ENCODE measurements at places on chromosomes 12 and 14. TPM values are rescaled to one million over a fixed set of nuclear protein-coding genes. Genes with fewer than 3 reads are reported as not detected.
A peak's percentile ranks its signal among the peaks of the same experiment; 100 is the strongest.

PPP1R36 gene
- total RNA-seq: 0.40 TPM

ADAM21 gene
- total RNA-seq: 0.17 TPM

GDF3 gene
- not detected for total RNA-seq

SRGAP1 gene
- 28.3 TPM for total RNA-seq

RNU4-1 gene
- 3,670 TPM for total RNA-seq

GALNT16 gene
- 2.5 TPM for total RNA-seq

FBLN5 gene
- 0.39 TPM for total RNA-seq

DIO2 gene
- 0.38 TPM for total RNA-seq

DNA sequence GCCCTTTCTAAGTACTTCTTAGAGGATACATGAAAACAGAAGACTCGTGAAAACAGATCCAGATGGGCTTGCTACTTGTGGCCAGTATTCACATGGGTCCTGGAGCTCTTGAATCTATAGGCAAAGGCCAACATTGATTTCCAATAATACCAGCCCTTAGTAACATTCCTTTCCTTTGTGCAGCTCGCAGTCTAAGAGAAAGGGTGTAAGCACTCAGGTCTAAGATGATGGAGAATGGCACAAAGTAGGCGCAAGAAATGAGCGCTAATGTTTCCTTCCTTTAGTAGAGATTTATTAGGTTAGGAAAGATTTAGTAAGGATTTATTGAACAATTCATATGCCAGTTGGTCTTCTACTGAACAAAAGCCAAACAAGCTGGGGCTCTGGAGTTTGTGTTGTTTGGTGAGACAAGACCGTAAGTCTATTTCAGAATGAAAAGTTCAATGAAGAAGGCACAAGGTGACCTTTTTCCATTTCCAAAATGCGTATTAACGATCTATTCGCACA lies 525 bp downstream of the RNU6-8 start:
- DNase-seq: no peak

DNA sequence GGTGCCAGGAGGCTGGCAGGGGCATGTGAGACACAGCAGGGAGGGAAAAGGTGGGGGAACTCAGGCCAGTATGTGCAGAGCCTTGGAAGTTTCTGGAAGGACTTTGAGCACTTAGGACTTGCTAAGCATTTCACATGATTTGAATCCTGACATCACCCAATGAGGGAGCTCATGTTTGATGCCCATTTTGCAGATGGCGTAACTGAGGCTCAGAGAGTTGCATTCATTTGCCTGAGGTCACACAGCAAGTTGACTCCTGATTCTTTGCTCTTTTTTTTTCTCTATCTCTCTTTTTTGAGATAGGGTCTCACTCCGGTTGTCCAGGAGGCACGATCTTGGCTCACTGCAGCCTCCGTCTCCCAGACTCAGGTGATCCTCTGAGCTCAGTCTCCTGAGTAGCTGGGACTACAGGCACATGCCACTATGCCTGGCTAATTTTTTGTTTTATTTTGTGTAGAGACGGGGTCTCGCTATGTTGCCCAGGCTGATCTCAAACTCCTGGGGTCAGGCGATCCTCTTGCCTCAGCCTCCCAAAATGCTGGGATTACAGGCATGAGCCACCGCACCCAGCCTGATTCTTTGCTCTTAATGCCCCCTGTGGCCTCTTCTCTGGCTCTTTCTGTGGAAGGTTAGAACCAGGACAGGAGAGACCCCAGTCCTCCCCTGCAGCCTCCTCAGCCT lies 246.1 kb downstream of the RBM19 start:
- DNase-seq: no peak

GRCh38 chr14:71190770-71191374 lies 283.6 kb downstream of the PCNX1 start:
- DNase-seq: no peak

DNA sequence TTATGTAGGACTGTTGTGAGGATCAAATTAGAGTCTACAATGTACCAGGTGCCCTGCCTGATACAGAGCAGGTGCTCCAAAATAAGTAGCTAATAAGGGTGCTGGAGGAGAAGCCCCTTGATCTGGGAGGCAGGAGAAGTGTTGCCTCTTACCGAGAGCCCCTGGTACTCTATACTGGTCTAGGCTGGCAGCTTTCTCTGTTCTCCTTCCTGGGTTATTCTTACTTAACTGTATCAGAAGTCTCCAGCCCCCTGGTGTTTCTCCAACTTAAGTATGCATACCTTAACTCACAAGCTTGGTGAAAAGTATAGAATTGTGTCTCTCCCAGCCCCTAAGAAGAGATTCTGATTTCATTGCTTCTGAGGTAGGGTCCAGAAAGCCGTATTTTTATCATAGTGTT lies 254.9 kb downstream of the LRIG3 start:
- DNase-seq: no peak

- no peak for DNase-seq
Observed at GRCh38 chr14:89085737-89086382, 261.4 kb downstream of the TTC8 start.

GRCh38 chr14:33602396-33602795 lies 348.5 kb downstream of the EGLN3 start:
- no peak for DNase-seq

DNA sequence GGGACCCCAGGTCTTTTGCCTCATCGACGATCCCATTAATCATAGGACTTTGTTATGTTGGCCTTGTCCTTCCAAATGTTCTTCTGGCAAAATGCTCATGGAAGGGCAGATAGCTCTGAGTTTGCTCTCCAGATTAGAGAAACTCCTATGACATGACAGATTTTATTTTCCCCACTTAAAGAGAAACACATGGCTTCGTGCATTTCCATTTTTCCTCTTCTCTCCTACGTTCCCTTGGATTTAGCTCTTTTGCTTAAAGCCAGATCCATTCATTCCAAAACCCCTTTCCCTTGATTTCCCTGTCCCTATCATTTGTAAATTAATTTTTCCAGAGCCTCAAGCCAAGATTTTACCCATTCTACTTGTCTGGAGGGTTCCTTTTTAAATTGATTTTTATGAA lies 2.9 kb downstream of the PRIMA1 start:
- no peak for DNase-seq

- no peak for DNase-seq
Observed at GRCh38 chr14:35879654-35880249, 53.6 kb downstream of the BRMS1L start.

DNA sequence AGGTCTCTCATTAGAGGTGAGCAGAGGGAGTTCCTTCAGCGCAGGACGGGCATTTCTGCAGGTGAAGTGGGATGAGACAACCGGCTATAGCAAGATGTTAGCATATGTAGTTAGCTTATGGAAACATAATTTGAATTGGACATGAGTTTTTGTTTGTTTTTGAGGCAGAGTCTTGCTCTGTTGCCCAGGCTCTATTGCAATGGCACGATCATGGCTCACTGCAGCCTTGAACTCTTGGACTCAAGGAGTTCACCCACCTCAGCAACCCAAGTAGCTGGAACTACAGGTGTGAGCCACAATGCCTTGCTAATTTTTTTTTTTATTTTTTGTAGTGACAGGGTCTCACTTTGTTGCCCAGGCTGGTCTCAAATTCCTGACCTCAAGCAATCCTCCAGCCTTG lies 69.2 kb downstream of the RCOR1 start:
- no peak for DNase-seq

DNA sequence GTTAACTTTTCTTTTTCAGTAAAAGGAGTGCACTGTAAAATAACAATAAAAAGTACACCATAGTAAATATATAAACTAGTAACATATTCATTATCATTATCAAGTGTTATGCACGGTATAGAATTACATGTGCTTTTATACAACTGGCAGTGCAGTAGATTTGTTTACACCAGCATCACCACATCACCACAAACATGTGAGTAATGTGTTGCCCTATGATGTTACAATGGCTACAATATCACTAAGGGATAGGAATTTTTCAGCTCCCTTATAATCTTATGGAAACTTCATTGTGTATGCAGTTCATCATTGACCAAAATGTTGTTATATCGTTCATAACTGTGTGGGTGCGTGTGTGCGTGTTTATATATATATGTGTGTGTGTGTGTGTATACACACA lies 23.5 kb upstream of the NEDD1 start:
- DNase-seq: no peak

DNA sequence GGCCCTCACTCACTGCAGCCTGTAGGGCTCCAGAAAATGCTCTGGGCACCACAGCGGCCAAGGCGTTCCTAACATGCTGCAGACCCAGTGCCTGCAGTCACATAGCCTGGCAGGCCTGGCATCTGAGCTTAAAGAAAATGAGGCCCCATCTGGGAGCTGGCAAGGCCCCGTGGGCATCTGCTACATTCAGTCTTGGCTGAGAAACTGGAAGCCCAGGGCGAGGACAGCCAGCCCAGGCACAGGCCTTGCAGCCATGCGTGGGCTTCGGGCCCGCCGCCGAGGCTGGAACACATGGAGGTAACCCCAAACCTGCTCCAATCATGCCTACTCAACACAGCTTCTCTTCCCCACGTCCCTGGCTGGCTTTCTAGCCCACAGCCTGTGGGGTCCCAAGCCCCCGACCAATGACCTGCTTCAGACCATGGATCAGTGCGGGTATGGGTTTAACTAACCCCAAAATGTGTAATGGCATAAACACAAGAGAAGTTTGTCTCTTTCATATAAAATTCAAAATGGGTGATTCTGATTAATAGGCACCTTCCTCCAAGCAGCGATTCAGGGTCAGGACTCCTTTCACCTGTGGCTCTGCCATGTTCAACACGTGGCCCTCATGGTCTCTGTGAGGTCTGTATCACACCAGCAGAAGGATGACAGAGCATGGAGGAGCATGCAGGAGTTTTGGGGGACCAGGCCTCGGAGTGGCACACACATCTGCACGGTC lies 6.4 kb downstream of the NGB start:
- DNase-seq: no peak

- DNase-seq: peak; percentile 30
Observed at GRCh38 chr12:63068857-63069442, 82.1 kb downstream of the AVPR1A start.

DNA sequence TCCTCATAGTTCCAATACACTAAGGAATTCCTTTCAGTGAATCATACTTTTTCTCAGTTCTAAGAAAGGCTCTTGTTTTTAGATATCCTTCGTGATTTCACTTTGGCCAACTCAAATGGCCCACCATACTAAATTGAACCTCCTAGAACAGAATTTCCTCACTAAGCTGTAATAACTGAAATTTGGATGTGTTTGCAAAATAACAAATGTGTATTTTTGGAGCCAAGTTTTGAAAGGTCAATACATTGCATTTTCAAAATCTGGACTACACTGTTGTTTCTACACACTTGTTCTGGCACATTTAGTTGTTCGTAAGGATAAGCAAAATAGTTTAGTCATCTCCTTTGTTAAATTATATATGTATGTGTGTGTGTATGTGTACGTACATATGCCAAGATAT lies 439.0 kb upstream of the STXBP6 start:
- no peak for DNase-seq

DNA sequence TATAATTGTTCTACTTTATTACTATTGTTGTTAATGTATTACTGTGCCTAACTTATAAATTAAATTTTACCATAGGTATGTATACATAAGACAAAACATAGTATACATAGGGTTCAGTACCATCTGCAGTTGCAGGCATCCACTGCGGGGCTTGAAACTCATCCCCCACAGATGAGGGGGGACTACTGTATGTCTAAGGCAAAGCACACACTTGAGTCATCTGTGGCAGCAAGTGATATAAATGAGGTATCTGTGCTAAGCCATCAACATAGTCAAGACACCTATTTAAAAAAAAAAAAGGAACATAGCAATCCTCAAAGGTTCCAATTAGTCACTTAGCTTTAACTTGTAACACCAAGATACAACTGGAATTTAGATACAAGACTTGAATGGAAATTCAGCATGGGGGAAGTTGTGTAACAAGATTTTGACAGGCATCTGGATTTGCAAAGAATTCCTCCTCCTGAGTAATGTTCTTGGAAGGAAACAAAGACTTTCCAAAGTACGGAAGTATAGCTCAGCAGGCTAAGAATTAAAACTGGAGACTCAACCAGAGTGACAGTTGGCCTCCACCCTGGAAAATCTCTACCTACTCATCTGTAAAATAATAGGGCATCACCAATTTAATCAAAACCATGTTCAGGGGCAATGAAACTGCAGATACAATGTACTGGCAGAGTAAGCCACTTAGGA lies 14.9 kb downstream of the DCAF5 start:
- no peak for DNase-seq

- peak; percentile 98 for DNase-seq
Observed at GRCh38 chr12:109844983-109845823, 12.0 kb upstream of the TRPV4 start.

DNA sequence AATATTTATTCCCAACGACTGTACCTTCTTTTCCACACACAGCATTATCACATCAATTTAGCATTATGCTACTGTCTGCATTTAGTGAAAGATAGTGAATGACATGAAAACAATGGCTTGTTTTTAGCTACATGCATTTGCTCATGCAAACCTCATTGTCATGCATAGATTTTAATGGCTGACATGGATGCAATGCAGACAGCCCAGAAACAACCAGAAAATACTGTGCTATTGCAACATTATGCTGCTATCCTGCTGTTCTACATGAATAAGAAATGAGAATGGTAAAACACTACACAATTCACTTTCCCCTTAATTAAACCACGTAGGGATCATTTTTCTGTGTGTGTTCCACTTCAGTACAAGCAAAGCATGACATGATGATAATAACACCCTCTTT lies 90.8 kb downstream of the LIN7A start:
- DNase-seq: no peak

GRCh38 chr12:78167510-78167909 lies 336.8 kb downstream of the NAV3 start:
- no peak for DNase-seq
